ENCODE measurements at places on chromosomes 1 and 21.

GRCh38 chr1:24830680-24831272, 85.5 kb downstream of the CLIC4 start:
- peak; percentile 87 for DNase-seq

DNA sequence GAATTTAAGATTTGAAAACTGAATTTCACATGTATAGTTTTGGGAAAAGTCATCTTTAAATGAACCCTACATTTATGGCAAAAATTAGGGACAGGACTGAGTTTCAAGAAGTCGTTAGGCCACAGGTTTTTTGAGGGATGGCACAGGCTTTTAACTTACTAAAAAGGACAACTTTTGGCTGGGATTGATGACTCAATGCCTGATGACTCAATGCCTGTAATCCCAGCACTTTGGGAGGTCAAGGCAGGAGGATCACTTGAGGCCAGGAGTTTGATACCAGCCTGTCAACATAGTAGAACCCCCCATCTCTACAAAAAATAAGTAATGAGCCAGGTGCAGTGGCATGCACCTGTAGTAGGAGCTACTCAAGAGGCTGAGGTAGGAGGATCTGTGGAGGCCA, 15.9 kb downstream of the UCK2 start:
- no peak for DNase-seq

- DNase-seq, result no peak
These were observed 75.4 kb downstream of the SLC35A3 start for GRCh38 chr1:100045206-100045605.

- DNase-seq, result no peak
These were observed 6.9 kb upstream of the KNCN start for GRCh38 chr1:46558141-46558963.

- no peak for DNase-seq
These were observed 2.8 kb upstream of the ZNF678 start for GRCh38 chr1:227560393-227561173.

- DNase-seq, result no peak
These were observed 68.6 kb downstream of the ADGRL2 start for GRCh38 chr1:81869307-81869706.

- peak; percentile 38 for DNase-seq
These were observed 49.6 kb downstream of the SLC66A1 start for GRCh38 chr1:19361611-19362147.

DNA sequence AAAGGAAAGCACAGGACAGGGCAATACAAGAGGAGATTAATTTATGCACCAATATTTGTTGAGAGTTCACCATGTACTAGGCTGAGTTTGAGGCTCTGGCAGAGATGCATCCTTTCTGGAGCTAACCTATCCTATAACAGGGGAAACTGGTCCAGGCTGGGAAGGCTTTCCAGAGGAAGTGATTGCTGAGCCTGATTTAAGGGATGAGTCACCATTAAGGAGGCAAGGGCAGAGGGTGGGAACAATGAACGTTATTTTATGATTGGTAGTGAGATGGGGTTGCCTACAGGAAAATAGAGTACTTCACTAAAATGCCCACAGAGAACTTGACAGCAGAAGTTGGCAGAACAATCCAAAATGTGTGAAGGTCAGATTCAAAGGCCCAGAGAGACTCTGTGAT, 141.4 kb downstream of the PLPP3 start:
- DNase-seq, result no peak

- DNase-seq, result peak; percentile 33
These were observed 178.9 kb downstream of the PDE4B start for GRCh38 chr1:65971547-65971946.

DNA sequence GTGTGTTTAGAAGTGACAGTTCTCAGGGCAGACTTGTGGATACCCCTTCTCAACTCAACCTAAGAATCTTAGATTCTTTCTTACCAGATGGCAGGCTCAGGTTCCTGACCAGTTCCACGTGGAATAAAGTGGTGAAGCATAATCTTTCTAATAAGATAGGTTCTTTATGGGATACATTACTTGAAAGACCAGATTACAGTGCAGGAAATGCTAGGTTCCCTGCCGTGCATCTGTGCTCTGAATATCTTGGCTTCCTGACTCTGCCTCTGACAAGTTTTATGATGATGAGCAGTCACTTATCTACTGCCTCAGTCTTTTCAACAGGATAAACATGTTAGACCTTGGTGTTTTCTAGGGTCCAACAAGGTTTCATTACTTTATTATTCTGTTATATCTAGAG, 207.9 kb upstream of the CACYBP start:
- peak; percentile 44 for DNase-seq

GRCh38 chr1:234770924-234771540, 161.1 kb upstream of the IRF2BP2 start:
- no peak for DNase-seq

DNA sequence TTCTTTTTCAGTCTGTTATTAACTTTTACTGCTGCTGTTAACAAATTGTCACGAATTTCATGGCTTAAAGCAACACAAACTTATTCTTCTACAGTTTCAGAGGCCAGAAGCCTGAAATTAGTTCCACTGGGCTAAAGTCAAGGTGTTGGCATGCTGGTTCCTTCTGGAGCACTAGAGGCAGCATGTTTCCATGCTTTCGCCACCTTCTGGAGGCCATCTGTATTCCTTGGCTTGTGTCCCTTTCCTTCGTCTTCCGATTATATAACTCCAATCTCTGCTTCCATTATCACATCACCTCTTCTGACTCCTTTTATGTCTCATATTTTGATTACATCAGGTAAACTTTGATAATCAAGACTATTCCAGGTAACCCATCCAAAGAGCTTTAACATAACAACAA, 1742.1 kb downstream of the BRINP3 start:
- no peak for DNase-seq

- no peak for DNase-seq
These were observed 182.5 kb downstream of the NFIA start for GRCh38 chr1:61264825-61265242.

DNA sequence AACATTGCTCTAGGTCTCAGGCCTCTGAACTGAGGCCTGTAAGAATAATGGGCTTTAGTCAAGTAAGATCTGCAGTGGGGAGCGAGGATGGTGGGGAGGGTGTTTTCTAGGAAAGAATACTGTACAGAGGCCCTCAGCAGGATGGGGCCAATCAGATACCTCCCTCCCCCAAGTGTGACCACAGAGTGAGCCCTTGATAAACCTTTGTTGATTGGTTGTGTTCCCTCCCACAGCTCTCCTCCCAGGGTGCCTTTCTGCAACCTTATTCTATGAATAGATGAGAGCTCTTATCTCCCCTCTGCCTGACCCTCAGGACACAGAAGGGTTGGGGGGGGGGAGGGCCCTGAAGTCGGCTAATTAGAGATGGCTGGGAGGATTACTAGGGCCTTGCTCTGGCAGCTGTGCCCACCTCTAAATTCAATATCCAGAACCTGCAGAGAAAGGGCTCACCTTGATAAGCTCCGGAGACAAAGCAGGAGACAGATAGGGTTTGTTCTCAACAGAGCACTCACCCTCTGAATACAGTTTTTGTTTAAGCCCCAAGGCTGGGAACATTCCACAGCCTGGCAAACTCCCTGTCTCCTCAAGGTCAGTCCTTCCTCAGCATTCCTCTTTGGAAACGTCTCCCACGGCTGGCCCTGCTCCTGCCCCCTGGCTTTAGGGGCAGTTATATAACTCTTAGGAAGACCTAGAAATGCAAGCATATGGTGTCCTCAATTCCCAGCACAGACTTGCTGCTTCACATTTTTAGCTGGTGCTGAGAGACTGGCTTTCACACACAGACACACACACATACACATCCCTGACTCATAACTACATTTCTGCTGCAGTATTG, 42.9 kb downstream of the ATP1A1 start:
- DNase-seq, result peak; percentile 25

DNA sequence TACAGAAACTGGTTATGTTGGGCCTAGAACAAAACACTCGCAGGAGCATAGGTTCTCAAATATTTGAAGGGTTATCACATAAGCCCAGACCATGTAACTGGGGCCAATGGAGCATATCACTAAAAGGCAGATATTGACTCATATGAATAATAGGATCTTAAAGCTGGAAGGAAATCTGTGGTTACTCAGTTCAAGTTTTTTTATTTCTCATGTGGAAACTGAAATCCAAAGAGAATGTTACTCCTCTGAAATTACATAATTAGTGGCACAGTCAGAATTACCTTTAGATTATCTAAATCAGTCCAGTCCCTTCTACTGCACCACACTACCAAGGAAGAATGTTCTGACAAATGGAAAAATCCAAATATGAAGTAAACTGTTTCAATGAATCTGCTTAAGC, 12.0 kb downstream of the SLAMF8 start:
- no peak for DNase-seq

- DNase-seq, result no peak
These were observed 213.1 kb upstream of the CAMK1G start for GRCh38 chr1:209370241-209370995.

DNA sequence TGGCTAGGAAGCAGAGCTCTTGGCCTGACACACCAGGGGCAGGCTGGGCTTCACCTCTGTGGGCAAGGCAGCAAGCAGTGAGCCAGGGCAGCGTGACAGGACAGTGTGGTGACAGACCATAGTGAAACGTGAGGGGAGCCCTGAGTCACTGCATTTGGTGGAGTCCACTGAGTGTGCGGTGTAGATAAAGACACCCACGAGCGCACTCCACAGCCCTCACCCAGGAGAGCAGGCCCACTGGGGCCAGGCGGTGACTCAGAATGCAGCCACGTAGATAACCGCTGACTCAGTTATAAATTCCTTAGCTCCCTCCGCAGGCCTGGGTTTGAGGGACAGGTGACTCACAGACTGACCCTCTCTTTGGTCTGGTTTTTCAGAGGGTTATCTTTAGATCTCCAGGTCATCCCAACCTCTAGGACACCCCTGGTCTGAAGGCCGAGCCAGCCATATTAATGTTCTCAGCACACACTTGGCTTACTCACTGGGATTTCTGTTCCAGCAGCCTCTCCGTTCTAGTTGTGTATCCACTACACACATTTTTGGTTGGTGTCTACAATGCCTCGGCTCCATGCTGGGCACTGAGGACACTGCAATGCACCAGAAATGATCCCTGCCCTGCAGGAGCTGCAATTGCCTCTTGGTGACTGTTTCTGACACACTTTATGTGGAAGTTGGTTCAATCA, 90.2 kb upstream of the TSPAN2 start:
- peak; percentile 92 for DNase-seq

- DNase-seq, result peak; percentile 83
These were observed 103.7 kb downstream of the COQ8A start for GRCh38 chr1:227043755-227044154.

DNA sequence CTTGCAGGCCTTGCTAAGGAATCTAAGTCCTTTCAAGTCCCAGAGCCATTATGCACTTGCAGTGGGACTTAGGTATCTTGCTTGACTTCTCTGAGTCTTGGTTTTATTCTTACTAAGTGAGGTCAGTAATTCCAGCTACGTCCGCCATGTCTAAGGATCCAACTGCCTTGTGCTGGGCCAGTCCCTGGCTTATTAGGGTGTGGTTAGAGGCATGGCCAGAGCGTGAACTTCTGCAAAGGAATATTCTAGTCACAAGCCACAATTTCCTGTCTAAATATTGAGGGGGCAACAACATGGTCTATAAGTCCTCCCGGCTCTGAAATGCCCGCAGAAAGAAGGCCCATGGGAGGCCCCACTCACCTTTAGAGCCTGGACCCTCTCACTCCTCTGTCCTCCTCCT, 82.9 kb downstream of the TMEM53 start:
- DNase-seq, result no peak
